ENCODE measurements at places on chromosomes 3 and 15.

- DNase-seq: no peak
Measured at GRCh38 chr3:120177151-120177550, 82.9 kb upstream of the GSK3B start.

DNA sequence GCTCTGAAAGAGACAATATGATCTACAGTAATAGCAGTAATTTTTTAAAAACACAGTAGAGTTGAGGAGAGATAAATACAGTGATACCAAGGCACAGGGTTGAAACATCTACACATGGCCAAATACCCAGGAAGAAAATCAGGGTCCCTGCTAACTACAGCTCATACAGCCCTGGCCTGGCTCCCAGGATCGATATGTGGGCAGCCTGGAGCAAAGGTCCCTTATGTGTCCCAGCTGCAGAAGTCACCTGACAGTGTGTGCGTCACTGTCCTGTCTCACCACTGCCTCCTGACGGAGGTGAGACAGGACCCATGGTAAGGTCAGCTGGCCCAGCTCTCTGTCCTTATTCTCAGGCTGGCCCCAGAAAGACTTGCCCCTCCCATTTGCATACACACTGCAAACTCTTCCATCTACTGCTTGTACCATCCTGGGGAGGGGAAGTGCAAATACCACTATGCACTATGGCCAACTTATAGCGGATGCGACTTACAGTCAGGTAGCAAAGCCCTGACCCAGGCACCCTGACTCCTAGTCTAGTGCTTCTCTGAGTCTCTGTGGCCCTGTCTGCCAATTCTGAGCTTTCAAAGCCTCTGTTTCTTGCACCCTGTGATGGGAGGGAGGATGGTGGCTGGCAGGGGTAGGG lies 22.0 kb upstream of the BCL2L10 start:
- no peak for DNase-seq

DNA sequence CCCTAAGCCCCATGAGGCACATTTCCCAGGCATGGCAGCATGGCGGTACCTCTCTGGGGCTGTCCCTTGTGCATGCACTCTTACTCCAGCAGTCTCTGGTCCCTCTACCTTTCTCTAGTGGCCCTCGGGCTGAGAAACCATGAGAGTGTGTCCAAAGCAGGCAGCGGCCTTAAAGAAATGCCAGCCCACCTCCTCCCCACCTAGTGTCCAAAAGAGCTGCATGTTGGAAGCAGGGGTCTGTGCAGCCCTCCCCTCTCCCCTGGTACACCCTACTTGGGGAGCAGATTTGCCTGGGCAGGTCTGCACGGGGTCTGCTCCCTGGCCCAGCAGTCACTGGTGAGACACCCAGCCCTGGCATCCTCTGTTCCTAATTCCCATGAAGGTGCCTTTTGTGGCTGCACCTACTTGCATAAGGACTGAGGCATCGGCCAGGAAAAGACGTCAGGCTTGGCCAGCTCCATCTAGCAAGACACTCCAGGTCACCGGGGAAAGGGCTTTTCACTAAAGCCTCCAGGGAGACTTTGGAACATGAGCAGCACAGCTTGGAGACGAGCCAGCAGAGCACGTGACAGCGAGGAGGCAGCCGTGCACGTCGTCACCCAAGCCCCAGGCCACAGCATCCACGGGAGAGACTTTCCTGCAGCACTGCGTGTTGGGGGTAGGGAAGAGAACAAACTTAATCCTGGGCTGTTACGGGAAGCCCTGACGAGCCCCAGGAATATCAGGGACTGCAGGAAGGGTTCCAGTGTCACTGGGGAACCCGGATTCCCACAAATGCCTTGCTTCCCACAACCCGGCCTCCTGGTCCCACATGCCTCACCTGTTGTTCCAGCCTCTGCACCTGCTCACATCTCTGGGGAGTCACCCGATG lies 38.8 kb downstream of the TM2D3 start:
- DNase-seq: no peak

DNA sequence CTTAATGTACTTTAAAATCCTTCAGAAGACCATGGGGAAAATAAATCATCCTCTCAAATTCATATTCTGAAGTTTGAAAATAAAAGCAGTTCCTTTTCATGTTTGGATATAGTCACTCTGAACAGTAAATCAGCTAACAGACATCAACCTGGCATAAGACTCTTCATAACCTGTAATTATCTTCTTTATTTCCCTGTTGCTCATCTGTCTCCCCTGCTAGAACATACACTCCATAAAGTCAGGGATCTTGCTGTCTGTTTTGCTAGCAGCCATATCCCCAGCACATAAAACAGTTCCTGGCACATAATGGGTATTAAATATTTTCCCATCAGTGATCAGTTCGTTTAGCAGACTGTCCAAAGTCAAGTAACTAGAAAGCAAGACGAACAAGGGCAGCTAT lies 11.2 kb downstream of the VGLL4 start:
- DNase-seq: no peak

DNA sequence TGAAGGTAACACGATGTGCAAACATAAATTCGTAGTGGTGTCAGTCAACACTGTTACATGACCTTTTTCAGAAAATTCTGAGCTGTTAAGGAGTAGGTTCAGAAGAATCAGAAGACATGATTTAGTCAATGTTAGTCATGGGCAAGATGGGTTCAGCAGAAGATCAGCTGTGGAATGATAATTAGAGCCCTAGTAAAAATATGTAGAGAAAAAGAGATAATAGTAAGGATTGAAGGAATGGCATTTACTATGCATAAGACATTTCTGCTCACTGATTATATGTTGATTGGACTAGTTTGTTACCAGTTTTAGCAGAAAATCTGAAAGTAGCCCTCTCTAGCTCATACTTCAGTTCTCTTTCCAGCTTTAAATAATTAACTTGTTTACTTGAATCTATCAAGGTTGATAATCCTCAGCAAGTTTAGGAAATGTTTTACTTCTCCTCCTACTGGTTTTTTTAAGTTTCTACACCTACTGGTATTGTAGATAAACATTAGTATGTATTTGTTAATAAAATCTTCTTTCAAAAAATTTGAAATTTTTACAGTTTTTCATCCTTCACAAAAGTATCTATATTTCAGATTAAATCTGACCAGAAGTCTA lies 98.6 kb downstream of the ALCAM start:
- DNase-seq: no peak

DNA sequence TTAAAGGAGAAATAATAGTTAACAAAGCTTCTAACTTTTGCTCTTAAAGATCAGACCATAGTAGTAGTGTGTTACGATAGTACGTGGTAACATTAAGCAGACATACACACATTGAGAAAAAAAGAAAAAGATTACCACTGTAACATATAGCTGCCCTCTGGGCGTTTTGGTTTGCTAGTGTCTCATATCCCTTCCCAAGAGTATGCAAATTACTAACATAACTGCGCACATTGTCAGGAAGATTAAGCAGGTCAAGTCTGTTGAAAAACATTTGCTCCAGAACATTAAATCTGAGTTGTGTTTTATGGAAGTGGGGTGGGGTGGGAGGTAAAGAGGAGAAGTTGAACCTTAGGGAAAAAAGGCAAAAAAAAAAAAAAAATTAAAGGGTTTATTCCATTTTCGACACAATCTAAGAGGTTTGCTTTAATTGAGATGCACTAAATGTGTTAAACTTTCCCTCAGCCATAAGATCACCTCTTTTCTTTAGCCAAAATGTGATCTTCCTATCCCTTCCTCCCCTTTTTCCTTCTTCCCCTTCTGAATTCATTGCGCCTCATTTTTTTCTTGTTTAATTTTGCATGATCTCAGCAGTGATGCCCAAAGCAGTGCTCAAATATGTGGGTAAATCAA lies 1.5 kb upstream of the LRIG1 start:
- DNase-seq: no peak
